Cardiac fibroblast (primary cell): ENCODE measurements at places on chromosomes 2 and 18.

GRCh38 chr2:8453904-8454302, 228.0 kb upstream of the ID2 start:
- peak; percentile 13 for DNase-seq

DNA sequence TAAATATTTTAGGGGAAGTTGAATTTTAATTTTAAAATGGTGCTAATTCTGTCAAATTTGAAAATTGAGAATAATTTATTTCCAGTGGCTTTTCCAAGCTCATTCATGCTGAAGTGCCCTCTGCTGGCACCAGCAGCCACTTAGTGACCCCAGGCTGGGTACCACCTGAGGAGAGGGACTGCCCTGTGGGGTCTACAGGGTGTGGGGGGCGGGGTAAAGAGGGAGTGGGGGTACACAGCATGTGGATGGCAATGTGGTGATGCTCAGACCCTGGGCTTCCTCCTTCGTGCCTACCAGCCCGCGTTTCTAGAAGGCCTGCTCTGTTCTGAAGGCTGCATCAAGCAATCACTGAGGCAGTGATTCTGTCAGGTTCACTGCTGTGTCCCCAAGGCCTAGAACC, 45.1 kb upstream of the SCLY start:
- DNase-seq: no peak

- no peak for DNase-seq
Observed at GRCh38 chr2:216098421-216099334, 10.5 kb upstream of the XRCC5 start.

DNA sequence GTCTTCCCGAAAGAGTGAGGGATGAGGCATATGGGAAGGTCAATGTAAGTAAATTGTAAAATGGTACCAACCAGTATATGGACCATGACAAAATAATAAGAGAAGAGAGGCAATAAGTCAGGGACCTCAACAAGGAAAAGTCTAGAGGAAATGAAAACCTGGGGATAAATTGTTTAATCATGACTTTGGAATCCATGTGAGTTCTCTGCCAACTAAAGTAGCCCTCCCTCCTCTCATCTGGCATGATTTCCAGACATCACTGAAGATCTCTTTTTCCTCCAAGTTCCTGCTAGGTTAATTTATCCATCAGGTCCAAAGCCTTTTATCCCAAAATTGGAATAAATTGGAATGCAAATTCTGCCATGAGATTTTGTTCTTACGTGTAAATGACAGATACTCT, 417.9 kb downstream of the NRXN1 start:
- DNase-seq: peak; percentile 1

GRCh38 chr2:70607121-70607561, 53.5 kb upstream of the TGFA start:
- no peak for DNase-seq

DNA sequence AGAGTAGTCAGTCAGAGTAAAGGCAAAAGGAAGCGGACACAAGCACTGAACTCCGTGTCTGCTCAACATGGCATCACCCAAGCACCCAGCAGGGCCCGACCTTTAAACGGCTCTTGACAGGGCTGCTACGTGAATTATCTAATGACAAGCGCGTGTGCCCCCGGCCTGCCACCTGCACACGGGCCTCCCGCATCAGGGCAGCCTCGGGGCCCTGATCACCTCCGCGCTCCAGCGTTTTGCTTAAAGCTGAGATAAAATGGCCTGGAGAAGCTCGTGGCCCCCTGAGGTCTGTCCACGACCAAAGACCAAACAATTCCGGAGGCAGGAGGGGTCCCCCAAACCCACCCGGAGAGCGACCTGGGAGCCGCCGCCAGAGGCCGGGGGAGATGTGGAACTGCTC, 376 bp downstream of the NDUFA10 start:
- peak; percentile 5 for DNase-seq

DNA sequence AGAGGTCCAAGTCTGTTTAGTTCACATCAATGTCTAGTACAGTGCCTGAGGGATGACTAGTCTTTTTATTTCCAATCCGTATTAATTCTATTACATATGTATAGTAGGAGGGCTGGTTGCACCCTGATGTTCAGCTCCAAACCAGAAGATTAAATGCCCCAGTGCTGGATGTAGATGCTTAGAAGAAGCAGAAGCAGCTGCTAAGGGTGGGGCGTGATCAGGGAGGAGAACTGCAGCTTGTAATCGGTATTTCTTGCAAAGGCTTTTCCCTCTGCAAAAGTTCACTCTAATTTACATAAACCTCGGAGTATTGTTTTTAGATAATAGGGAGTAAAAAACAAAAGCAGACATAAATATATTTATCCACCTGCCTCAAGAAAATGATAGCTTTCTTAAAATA, 145.3 kb upstream of the ITGA4 start:
- DNase-seq: no peak

DNA sequence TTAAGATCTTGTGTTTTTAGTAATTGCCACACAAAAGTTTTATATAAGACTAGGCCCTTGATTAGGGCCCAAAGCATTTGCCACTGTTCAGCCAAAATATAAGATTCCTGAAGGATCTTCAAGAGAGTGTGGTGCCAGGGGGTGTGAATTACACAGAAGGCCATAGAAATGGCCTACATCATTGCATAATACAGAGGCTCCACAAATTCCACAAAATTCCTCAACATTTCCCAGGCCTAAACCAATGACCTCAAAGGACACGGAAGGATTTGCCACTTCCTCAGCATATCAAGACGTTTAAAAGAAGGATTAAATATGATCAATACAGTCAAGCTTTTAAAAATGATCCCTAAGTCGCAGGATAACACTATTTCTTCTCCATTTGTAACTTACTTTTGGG, 24.1 kb downstream of the COL6A3 start:
- no peak for DNase-seq

GRCh38 chr18:74625157-74625556, 27.5 kb downstream of the ZNF407 start:
- no peak for DNase-seq

- no peak for DNase-seq
Observed at GRCh38 chr2:64989982-64990614, 899 bp downstream of the SLC1A4 start.

GRCh38 chr18:49017813-49018553, 67.2 kb upstream of the SMAD7 start:
- no peak for DNase-seq

DNA sequence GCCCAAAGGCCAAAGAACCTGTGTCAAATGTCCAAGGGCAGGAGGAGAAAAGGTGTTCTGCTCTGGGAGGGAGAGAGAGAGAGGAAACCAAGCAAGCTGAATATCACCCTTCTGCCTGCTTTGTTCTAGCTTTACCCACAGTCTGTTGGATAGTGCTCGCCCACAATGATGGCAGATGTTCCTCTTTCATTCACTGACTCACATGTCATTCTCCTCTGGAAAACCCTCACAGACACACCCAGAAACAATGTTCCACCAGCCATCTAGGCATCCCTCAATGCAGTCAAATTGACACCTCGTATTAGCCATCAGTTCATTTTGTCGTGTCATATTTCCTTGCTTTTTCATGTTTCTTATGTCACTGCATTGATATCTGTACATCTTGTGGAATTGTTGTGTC, 150.3 kb downstream of the UBR3 start:
- no peak for DNase-seq

DNA sequence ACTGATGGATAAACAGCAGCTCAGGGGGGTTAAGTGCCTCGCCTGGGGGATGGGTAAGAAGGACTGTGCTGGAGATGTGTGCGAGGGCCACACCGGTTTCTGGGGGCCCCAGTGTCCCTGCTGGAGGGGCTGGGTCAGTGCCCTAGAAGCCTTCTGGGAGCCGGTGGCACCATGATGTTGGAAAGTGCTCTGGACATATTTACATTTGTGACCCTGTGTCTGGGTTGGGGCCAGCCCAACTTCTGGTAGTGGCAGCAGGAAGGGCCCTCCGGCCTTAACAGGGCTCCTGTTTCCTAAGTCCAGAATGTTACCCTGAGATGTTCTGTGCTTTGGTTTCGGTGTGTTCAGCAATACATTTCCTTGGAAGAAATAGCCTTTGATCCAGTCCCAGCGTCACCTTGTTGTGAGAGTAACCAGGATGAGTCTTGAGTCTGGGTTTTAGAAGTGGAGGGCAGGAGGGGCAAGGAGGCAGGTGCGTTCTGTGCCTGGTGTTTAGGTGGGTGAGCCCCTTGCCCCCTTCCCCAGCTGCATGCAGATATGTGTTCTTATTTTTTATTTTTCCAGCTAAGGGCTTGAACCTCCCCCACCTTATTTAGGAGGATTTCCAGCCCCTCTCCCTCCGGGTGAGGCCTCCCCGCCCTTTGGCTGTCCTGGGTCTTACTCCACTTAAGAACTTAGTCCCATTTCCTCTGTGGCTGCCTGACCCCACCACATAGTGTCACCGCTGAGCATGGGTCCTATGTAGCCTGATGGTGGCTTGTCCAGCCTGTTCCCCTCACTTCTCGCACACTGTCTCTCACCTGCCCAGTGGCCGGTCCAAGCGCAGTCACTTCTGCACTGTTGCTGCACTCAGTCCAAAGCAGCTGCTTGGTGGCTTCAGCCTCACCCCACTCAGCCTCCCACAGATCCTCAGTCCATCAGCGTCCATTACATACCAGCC, 132.7 kb upstream of the HS6ST1 start:
- DNase-seq: no peak

DNA sequence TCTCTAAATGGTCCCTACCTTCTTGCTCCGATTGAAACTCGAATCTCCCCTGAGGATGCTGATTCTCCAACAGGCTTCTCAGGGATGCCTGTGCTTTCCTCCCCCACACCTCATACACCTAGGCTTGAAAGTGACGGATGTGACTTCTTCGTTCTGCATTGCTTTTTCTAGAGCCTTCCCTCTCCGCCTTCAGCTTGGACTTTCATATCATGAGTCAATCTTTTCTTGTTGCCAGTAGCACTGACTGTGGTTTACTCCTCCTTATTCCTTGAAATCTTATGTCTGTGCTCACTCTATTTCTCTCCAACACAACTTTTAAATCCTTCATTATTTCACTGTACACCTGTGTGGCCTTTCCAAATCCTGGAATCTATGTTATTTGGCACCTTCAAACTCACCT, 451.4 kb downstream of the TMX3 start:
- peak; percentile 73 for DNase-seq

DNA sequence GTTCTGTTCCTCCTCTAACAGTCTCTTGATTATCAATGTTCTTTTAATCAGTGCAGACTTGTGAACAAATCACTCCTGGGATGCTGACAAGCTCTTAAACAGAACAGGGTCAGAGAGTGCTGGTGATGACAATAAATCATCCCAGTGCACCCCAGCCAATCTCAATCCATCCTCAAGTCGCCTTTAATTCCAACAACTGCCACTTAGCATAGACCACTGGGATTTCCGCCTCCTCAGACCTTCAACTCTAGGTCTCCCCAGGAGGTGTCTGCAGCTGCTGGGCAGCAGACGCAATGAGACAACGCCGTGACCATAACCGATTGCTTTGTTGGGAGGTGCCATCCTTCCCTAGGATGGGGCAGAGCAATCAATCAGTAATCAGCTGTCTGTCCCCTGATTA, 184.2 kb upstream of the ACAA2 start:
- no peak for DNase-seq

DNA sequence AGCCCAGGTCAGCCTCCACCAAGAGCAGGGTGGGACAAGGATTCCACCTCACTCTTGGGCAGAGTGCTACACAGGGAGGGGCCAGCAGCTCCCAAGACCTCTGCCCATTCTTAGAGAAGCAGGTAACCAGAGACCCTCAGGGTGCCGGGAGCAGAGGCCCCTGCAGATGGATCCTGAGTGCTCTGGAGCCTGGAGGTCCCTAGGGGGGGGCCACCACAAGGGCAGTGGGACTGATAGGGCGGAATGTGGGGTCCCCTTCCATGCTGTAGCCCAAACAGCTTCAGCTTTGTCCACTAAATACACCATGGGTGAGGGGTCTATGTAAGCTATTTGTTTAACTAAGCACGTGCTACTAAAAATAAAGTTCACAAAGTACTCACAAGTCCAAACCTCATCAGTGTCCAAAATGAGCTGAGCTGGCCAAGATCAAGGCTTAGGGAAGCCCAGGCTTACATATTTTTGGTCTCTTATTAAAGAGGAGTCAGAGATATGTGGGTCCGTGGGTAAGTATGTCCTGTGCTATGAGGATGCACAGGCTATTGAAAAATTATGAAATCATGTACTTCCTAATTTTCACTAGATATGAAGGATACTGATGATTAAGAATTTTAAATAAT, 21.5 kb upstream of the GPC1 start:
- DNase-seq: no peak
